Activated CD8-positive, alpha-beta T cell treated with anti-CD3 and anti-CD28 coated beads for 36 hours (primary cell): ENCODE measurements at places on chromosomes 13 and 19.

DNA sequence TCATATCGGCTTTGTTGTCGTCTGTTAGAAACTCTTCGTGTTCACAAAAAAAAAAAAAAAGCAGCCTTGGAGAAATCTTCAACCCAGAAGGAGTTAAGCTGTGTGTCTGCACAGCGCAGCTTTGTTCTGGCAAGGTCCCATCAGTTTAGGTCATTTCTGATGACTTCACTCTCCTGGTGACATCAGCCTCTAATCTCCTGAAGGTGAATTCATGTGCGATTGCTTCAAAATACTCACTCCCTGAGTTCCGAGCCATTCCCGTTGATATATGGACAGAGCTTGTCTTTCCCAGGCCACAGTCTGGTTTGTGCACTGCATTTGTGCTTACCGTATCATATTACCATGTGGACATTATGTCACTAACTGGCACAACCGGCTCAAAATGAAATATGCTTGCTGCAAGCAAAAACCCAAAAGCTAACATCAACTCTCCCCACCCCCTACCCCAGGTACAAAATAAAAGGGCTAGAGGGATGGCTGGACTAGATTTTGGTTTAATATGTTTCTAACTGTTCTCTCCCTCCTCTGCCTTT, 342.4 kb downstream of the KCNRG start:
- no peak for DNase-seq

DNA sequence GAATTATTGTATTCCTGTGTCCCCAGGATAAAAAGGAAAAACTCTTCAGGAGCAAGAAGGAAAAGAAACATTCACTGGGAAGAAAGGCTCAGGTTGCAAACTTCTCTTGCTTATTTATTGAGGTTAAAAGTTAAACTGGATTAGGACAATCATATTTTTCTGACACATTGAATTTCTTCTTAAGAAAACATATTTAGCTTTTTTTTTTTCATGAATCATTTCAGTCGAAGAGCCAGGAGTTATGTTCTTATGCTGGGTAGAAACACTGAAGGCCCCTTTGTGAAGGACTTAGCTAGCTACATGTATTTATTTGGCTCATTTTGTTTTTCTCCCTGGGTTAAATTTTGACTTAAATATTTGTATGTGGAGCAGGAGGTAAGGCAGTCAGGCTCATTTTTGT, 434.0 kb downstream of the KLF5 start:
- no peak for DNase-seq

DNA sequence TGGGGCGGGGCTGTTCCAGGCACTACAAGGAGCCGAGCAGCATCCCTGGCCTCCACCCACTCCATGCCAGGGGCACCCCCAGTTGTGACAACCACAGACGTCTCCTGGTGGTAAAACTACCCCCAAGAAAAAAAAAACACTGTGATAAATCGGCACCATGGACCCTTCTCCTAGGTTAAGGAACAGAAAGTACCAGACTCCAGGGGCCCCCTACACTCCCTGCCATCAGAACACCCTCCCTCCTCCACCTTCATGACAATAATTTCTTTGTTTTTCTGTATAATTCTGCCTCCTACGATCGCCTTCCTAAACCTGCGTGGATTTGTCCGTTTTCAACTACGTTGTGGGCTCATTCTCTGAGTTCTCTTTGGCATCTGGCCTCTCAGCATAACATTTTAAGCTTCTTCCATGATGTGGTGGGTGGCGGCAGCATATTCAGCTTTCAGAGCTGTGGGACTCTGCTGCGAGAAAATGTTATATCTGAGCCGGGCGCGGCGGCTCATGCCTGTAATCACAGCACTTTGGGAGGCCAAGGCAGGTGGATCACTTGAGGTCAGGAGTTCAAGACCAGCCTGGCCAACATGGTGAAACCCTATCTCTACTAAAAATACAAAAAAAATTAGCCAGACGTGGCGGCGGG, 8.6 kb downstream of the TLE2 start:
- no peak for DNase-seq

GRCh38 chr19:49591731-49592485, 926 bp downstream of the PRR12 start:
- DNase-seq, result peak; percentile 70

GRCh38 chr19:24069905-24070657, 16.9 kb upstream of the ZNF254 start:
- DNase-seq, result no peak

DNA sequence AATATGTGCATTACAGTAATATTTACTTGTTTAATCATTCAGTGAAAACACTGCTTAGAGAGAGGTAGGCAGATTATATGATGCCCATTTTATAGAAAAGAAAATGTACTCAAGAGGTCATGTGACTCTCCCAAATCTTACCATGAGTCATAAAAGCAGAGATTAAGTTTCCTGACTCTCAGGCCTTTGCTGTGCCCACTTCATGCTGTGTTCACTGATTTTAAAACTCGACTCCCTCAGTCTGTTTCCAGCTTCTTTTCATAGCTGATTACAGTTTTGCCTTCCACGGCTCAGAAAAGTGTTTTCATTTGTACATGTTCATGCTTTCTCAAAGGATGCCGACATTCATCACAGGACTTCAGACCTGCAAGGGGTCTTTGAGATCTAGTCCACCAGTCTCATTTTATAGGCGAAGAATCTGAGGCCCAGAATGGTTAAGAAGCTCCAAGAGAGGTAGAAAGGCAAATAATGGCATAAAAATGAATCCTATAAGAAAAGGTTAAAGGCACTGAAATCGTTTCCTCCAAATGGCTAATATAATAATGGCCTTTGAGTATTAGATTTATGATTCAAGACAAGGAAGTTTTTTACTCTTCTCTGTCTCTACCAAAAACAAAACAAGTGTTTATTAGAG, 9.0 kb upstream of the IPO5 start:
- no peak for DNase-seq

DNA sequence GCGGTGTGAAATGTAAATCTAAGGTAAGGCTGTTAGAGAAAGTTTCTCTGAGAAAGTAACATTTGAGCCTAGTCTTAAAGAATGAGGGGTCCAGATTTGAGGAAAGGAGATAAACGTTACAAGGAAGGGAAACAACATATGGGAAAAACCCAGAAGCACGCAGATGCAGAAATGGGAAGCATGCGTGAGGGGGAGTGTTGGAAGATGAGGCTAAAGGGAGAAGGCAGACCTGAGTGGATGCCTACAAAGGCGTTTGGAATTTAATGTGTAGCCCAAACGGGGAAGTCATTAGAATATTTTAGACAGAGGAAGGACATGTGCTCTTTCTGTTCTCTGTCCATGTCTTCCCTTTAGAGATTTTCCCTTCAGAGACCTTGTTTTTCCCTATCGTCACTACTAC, 61.0 kb downstream of the TPT1 start:
- DNase-seq, result no peak

GRCh38 chr19:49520705-49521319, 7.0 kb upstream of the RCN3 start:
- no peak for DNase-seq

DNA sequence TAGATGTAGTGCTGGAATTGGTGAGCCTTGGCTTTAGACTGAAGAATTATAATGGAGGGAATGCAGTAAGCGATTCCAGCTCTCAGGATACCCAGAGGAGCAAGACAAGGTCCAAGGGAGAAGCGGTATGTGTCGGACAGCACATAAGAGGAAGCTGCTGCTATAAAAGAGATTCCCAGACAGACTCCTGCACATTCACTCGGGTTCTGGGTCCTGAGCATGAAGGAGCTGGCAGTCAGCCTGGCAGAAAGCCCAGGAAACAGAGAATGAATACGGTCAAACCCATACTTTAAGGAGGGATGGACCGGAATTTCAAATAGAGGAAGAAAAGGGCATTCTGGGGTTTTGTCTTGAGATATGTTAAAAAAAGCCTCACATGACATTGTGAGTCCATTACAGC, 308.3 kb downstream of the DNAJC15 start:
- DNase-seq, result no peak

DNA sequence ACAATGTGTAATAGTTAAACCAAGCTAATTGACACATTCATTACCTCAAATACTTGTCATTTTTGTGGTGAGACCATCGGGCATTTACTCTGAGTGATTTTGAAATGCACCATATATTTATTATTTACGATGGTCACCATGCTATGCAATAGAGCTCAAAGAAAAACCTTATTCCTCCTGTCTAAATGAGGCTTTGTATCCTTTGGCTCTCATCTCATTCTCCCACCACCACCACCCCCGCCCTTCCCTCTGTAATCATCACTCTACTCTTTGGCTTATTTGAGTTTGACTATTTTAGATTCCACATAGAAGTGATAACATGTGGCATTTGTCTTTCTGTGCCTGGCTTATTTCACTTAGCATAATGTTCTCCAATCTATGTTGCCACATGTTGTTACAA, 124.9 kb downstream of the CYSLTR2 start:
- DNase-seq, result no peak

DNA sequence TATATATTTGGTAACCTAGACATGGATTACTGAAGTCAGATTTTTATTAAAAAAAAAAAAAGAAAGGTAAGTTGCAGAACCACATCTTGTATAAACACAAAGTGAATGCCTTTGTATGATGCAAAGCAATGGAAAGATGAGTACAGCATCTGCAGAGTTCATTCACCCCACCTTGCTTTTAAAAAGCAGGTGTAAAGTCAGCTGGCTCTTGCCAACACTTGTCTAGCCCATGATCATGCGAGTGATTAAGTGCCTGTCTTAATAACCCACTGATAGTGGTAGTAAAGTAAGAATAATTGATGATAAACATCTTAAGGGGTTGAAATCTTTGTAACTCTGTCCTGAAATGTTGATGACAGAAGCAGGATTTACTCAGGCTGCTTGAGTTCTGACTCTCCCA, 710.4 kb downstream of the EFNB2 start:
- DNase-seq, result no peak

DNA sequence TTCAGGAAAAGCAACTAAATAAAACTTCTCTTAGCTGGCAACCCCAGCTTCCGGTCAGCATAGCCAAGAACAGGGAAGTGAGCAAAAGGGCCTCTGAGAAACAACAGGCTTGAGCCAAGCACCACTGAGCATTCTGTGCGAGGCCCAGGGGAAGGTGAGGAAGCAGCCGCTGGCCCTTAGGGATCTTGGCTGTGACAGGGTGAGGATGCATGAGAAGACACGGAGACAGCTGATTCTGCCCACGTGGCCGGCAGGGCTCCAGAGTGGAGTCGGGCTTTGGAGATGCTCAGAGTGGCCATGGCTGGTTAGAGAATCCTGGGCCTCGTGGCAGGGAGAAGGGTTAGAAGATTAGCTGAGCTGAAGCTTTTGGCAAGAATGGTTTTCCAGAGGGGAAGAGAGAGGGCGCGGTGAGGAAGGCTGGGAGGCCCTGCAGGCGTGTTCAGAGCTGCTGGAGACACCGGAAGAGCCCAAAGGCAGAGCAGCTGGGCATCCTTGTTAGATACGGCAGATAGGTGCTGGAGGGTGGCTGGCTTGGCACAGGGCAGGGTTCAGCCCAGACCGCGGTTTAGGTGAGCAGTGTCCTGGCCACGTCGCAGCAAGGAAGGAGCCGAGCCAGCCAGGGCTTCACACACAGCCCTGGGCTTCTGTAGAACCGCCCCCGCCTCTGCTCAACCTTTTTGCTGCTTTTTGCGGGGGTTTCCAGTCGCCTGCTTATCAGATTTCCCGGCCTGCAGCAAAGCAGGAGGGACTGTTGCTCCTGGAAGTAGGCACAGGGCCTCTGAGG, 17.3 kb downstream of the UPF1 start:
- DNase-seq, result no peak

- DNase-seq, result no peak
Measured at GRCh38 chr19:17933414-17934129, 757 bp downstream of the CCDC124 start.

GRCh38 chr19:28980236-28980868, 232.6 kb downstream of the UQCRFS1 start:
- DNase-seq, result no peak

DNA sequence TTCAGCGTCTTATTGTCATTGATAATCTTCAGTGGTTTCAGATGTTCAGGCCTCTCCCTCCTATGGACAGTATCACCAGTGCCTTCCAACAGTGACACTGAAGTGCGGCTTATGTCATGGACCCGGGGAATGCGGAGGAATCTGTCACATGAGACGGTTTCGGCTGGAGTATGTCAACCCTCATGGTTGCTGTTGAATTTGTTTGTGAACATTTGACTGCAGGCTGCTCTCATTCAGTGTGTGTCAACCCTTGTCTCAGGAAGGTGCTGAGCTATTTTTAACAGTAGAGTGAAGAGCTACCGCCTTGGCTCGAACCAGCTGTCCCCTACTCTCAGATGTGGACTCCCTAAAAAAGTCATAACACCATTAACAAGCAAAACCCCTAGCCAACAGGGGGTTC, 138.8 kb upstream of the RNF113B start:
- DNase-seq, result no peak

DNA sequence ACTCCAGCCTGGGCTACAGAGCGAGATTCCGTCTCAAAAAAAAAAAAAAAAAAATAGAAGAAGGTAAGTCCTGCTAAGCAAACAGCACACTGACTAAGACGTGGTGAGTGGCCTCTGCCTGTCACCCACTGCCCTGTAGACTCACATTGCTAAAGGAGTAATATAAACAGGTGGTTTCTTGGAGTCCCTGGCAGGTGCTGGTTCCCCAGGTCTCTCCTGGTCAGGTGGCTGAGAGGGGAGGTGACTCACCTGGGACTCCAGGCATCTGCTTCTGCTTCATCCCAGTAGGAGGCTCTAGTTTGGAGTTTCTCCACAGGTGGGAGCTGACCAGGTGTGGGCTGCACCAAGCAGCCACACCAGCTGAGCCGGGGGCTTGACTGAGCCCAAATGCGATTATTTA, at the start of gene OR10H1:
TSS of gene OR10H1 (minus strand) at position 359 of the 400 bp plus-strand sequence. CDS start 7,627 bp downstream, outside the sequence.
- no peak for DNase-seq

DNA sequence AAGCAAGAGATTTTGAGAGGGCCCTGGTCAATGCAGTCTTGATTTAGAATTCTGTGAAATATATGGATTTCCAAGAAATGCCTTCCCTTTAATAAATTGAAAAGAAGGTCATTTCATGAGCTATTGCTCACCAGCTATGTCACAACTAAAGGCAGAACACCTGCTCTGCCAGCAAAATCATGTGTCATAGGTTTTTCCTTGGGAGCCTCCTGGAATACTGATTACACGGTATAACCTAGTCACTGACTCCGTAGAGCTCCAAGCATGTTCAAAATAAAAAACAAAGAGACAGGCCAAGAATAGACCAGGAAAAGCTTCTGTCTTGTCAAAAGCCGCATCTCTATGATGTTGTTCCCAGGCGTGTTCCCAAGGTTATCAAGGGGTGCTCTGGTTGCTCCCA, 45.5 kb downstream of the HSPH1 start:
- DNase-seq, result no peak

- no peak for DNase-seq
Measured at GRCh38 chr19:8397271-8397670, 7.1 kb downstream of the RAB11B start.
